ENCODE measurements at places on chromosomes 5 and 9.

DNA sequence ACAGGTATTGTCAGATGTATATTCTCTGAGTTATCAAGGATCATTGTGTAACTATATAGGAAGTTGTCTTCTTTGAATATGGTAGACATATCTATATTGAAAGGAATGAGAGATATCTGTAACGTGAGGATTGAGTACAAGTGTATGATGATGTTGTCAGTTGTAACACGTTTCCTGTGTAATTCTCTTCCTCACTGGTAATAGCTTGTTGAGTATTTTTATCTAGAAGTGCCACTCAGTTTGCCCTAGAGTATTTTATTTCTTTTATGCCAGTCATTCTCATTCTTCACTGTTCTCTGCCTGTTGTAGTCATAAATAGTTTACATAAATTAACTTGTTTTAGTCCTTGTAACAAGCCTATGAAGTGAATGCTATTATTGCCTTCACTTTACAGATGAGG, 172.1 kb downstream of the BAAT start:
- no peak for DNase-seq

DNA sequence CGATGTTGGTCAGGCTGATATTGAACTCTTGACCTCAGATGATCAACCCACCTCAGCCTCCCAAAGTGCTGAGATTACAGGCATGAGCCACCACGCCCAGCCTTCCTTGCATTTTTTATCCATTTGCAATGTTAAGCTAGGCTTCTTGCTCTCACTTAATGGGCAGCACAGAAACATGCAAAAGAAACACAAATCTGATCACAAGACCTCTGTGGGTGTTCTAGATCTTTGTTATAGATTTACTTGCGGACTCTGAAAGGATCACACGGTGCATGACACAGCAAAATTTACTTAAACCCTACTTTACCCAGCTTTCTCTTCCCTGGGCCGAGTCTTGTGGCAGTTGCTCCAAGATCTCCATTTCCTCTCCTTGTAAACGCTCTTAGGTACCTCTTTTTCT, 71.3 kb downstream of the PSAT1 start:
- no peak for DNase-seq

DNA sequence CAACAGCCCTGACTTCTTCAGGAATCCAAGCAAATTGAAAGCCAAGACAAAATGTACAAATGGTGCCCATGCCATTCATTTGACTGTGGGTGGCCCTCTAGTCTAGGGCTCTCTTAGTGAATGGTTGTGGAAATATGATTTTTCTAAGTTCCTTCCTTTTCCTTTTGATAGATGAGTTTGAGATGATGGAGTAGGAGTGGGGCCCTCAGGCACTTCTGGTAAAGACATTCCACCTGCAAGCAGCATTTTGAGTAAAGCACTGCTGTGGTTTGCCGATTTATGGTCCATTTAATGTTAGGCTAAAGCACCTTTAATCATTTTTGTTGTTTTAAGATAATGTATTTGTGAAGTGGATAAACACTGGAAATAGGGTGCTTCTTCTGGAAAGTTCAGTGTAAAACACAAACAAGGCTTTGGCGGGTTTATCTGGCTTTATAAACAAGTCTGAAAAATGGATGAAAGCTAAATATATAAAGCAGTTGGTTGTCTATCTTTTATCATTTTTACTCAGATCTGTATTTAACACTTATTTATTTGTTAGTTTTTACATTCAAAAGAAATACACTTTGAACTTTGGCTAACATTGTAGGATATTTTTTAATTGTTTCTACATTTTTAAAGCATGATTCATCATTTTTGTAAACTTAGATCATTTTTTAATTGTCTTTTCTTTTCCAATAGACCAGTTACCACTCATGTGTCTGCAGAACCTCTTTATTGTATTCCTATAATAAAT, 213.5 kb downstream of the PJA2 start:
- no peak for DNase-seq

DNA sequence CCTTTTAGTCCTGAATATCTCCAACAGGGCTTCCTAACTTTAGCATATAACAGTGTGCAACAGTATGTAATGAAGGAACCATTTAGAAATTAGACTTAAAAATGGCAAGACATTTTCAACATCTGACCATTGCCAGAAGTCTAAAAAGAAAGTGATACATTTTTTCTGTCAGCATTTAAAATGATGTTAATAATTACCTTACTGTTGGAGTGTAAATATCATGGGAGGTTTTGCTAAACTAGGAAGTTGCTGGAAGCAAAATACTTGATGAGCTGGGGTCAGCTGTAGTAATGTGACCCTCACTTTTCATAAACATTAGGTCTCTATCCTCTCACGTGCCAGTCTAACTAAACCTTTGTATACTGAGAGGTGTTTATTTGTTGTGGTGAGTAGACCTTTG, 68.8 kb downstream of the NTRK2 start:
- no peak for DNase-seq

- no peak for DNase-seq
Measured at GRCh38 chr9:38771593-38771992, 51.7 kb upstream of the FAM240B start.

- no peak for DNase-seq
Measured at GRCh38 chr5:160950311-160950710, 98.3 kb upstream of the ATP10B start.

- DNase-seq = no peak
Measured at GRCh38 chr5:58046371-58046770, 413.5 kb downstream of the PLK2 start.

DNA sequence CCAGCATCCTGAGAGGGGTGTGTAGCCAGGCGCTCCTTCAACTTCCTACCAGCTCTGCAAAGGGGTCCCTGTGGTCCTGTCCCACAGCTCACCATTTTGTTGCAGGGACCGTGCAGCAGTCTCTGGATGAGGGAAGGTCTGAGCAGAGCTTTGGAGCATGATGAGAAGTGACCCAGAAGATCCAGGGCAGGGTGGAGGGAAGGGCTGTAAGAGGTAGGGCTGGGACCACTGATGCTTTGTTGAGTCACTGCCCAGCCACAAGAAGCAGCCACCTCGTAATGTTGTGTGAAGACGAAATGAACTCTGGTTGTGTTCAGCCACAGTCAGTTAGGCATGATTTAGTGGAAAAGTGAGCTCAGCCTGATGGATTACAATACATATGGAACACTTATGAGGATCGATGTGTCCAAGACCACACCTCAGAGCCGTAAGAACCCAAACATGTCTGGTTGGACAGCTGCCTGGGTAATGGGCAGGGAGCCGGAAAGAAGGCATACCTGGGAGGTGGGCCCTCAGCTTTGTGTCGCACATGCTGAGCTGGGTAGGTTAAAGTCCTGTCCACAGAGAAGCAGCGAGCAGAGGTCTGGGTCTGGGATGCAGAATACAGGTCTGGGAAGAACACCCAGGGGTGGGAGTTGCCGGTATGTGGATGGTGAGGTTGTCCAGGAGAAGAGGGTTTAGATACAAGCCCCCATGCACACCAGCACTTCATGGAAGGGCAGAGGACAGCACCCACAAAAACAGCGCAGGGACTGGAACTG, 250.1 kb downstream of the GADD45G start:
- DNase-seq = no peak

DNA sequence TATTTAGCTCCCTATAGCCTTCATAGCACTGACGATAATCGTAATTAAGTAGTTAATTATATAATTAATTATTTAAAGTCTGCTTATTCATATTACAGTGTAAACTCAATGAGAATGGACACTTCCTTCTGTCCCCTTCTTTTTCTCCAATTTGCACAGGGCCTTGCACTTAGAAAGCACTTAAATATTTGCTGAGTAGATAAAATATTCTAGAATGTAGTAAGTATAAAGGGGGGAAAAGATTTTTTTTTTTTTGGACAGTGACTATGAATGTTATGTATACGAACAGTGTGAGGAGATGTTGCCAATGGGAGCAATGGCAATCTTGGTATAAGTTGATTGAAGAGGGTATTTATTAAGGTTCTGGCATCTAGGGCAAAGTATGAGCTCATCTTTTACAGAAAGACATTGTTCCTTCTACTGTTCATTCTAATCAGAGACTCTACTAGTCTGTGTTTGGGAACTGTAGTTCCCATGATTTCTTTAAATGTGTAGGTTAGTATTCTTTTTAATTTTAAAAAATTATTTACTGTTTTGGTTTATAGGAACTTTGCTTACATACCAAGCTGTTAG, 49.4 kb downstream of the YTHDC2 start:
- DNase-seq = no peak

- no peak for DNase-seq
Measured at GRCh38 chr5:60978968-60979367, 34.0 kb downstream of the NDUFAF2 start.

GRCh38 chr5:142913728-142914338, 143.7 kb downstream of the ARHGAP26 start:
- no peak for DNase-seq

GRCh38 chr9:80871596-80871995, 817.8 kb downstream of the TLE1 start:
- no peak for DNase-seq

- peak; percentile 93 for DNase-seq
Measured at GRCh38 chr9:16335788-16336580, 534.5 kb downstream of the BNC2 start.

DNA sequence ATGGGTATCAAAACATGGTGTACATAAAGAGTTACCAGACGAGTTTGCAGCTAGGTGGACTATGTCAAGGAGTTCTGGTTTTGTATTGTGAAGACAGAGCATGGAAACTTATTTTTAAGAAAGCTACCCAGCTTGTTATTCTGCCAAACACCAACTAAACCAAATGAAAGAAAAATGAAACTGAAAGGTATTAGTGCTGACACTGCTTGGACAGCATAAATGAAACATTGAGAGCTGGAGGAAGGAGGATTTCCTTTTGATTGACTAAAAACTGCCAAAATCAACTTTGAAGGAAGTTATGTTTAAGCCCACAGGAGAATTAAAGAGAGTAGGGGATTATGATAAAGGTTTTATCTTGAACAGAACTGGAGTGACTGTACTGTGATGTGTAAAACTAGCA, 766.2 kb downstream of the PTPRD start:
- no peak for DNase-seq

DNA sequence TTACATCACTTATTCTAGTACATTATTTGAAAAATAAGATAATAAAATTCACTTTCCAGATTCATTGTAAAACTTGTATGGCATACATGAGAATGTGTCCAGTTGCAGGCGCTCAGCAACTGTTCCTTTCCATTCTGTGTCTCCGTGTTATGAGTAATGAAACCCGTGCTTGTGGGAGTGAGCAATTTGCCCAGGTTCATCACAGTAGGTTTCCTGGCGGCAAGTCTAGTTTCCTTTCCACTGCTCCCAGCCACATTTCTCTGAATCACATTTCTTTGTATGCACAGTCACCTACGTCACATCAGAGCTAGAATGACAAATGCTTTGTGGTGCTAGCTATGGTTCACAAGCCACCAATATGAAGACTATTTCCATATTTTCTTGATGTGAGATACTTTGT, 39.9 kb downstream of the MOCS2 start:
- DNase-seq = no peak

GRCh38 chr5:113257545-113257944, 177.2 kb downstream of the TSSK1B start:
- DNase-seq = no peak

DNA sequence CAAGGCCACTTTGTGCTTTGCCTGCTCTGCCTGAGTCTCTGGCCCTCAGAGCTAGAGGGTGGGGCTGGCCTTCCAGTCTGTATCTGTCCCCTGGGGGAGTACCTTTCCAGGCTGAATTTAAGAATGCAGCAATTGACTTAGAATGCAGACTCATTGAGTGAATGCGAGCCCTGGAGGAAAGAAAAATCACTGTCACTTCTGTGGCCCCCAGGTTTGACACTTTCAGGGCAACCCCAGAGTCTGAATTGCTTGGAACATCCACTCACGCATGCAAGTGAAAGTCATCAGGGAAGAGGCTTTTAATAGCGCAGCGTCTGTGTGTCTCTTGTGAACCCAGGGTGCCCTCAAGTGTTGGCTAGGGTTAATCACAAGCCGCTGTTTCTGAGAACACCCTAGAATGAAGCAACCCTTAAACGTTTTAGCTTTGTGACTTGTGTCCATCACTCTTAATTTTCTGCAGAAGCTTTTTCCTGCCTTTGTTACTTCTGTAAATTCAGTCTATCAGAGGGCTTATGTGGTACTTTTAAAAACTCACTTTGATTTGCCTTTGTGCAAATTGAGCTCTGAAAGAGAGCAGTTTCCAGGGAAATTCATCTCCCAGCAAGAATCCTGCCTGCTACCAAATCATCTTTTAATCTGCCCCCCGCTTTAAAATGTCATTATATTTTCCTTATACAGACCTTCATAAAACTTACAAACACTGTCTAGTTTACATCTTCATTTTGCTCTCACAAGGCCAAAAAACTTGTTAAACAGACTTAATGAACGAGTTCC, 146.8 kb upstream of the IQGAP2 start:
- DNase-seq = peak; percentile 37

- no peak for DNase-seq
Measured at GRCh38 chr5:56244627-56245026, 11.5 kb upstream of the ANKRD55 start.

GRCh38 chr5:5481206-5481605, 58.7 kb downstream of the ICE1 start:
- DNase-seq = no peak

DNA sequence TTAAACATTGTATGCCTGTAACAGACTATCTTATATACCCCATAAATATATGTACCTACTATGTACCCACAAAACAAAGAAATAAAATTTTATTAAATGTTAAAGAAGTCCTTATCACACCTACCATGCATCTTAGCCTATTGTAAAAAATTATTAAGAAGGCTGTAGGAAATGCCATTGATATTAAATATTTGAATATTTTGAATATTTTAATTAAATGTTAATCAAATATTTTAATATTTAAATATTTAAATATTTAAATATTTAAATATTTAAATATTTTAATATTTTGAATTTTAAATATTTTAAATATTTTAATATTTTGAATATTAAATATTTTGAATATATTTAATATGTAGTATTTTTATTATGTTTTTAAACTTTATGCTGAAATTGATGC, 331.5 kb upstream of the ATP10B start:
- DNase-seq = no peak

- no peak for DNase-seq
Measured at GRCh38 chr9:138013836-138014562, 136.4 kb downstream of the CACNA1B start.

GRCh38 chr5:116382032-116382873, 192.4 kb downstream of the SEMA6A start:
- DNase-seq = no peak

GRCh38 chr5:481347-481746, 38.4 kb downstream of the EXOC3 start:
- DNase-seq = no peak

DNA sequence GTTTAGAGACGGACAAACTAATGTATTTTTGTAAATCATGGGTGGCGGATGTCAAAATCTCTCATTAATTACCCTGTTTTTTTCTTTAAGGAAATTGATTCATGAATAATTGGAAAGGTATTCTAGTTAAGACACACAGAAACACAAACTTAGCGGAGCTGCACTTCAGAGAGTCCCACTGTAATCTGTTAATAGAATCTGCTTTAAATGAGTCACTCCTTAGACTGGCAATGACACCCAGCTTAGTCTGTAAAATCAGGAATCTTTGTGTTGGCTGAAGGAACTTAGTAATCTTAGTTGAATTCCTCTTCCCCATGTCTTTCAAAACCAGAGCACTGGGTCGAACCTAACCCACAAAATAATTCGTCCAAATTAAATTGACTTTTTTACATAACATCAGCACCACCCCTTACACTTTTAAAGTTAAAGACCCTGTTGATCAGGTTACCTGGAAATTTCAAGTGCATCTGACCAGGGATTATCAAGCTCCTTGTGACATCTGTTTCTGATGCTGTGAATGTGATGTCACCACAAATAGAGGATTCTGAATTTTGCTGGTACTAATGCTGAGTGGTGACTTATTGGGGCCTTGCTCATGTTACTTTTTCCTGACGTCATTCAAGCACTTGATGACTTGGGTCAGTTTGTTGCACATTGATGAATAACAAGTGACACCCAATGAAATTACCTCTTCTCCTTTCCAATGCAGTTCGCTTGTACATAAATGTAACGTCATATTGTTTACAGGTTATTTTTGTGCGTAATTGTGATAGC, 313.6 kb downstream of the KCTD16 start:
- peak; percentile 28 for DNase-seq

All from amniotic stem cell (primary cell).